Activated naive CD4-positive, alpha-beta T cell treated with anti-CD3 and anti-CD28 coated beads, Interleukin-2, amount 50 U/mL, for 16 hours (primary cell): ENCODE measurements at places on chromosomes 13 and 19.

DNA sequence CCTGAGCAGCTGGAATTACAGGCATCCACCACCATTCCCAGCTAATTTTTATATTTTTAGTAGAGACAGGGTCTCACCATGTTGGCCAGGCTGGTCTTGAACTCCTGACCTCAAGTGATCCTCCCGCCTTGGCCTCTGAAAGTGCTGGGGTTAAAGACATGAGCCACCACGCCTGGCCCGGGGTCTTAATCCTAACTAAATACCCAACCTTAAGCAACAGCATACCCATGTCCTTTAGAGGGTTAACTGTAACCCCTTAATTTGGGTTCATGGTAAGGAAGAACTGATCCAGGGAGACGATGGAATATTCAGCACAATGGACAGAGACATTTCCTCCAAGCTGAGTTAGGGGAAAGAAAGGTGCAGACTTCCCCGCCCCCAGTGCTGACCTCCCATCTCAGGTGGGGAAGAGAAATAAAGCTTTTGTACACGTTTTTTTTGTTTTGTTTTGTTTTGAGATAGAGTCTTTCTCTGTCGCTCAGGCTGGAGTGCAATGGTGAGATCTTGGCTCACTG lies 8.7 kb upstream of the GALP start:
- DNase-seq = no peak

DNA sequence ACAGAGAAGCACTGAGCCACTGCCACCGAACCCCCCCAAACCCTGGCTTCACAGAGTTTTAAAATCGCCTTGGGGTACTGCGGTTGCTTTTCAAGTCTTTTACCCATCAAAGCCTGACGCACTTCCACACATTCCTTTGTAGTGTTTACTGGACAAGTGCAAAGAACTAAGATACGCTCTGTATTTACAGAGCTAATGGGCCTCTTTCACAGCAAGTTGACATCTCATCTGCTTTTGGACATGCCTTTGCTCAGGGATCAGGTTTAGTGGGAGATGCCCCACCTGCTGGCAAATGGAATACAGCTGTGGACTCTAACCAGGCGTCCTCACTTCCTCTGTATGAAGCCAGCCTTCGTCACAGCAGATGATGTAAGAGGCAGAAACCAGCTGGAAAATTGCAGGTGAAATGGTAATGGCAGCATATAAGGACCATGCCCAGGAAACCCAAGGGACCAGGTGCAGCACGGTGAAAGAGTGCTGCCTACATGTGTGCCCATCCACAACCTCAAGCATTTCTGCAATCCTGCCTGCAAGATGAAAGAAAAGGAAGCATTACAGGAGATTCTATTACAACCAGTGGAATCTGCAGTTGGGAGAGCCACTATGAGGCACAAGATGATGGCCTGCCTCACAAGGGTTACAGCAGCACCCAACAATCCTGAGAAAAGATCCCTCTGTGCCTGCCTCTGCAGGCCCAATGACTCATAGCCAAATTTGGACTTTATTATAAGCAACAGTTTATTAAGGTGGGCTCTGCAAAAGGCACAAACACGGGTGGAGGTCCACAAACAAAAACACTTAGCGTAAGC lies 34.7 kb downstream of the BRD4 start:
- no peak for DNase-seq

GRCh38 chr19:34722353-34722752 lies 11.7 kb upstream of the ZNF181 start:
- DNase-seq = no peak

DNA sequence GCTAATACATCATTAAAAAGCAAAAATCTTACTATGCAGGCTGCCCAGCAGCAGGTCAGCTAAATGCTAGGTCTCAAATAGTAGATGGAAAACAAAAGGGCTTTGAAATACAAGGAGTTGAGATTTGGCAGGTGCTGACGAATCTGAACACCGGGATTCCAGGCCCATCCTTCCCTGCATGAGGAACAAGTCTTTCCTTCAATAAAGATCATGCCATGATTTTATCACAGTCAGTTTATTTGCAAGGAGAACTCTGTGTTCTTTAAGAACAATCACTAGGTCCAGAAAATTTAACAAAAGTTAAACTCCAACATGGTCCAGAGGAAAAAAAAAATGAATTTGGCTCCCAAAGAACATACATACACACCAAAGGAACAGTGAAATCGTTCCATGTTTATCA lies 551.4 kb downstream of the SLITRK6 start:
- DNase-seq = no peak

DNA sequence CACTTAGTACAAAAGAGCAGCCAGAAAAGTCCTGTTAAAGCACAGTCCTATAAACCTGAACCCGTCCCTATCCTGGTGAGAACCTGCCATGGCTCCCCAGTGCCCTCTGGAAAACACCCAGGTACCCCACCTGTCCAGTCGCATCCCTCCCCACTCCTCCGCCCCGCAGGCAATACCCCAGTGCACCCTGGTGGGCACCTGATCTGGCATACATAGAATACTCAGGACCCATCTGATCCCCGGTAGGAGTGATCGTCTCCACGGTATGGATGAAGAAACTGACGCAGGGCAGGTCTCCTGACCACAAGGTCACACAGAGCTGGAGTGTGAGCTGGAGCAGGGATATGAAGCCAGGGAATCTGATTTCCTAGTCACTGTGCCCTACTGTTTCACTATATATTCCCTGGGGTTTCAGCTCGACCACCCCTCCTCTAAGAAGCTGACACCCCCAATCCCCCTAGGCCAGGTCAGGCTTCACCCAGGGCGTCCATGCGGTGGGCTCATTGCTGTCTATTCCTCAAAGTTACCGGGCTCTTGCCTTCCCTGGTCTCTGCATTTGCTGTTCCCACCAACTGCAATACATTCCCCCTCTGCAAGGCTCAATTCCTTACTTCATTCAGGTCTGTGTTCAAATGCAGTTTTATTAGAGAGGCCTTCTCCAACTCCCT lies 12.6 kb downstream of the FBXO46 start:
- no peak for DNase-seq

DNA sequence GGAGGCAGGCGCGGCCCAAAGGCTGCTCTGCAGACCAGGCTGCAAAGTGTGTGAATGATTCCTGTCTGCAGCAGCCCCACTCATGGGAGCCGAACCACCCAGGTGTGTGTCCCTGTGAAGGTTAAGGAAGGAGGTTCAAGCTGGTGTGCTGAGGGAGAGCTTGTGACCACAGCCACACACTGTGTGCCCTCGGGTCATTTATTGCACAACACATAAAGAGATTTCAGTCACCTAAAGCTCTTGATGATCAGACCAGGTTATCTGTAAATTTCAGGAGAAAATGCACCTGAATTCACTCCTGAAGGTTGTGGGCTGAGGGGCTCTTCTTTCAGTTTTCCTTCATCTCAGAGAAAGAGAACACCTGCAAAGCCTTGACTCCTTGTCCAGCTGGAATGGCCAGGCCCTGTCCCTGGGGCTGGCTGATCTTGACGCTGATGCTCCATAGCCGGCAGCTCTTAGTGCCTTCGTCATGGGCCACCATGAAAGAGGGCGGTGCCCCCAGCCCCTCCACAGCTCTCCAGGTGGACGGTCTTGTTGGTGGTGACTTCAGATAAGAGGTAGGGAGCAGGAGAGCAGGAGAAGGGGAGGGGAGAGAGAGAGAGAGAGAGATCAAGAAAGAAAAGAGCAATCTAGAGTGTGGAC lies 110.8 kb upstream of the C1QTNF9B start:
- DNase-seq = no peak

DNA sequence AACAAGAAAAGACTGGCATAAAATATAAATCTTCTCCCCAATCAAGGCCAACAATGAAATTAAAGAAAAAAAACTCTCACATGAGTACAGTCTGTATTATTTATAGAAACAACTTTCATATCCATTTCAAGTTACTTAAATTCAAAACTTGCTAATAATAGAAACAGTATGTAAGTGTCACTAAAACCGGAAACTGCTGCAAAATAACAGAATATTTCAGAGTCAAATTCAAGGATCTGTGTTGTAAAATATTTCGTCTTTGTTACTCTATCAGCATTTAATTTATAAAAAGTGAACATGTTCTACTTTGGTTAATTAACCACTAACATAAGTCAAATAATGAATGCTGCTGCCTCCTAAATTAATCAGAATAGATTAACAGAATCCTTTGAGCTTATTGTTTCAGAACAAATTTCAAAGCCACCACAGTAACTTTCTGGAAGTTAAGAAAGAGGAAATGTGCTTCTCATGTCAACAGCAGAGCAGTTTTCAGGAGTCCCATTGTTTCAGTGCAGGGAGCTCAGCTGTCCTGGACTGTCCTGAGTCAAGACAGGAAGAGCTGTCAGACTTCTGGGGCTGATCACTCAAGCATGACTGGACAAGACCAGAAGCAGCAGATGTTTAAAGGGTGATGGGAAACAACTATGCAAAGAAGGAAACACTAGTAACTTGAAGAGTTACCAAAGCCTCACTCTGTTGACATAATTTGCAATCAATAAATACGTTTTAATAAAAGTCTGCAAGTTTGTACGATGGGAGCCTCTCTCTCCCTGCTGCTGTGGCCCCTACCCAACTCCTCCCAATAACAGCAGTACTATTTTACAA lies 76.9 kb downstream of the FOXO1 start:
- no peak for DNase-seq
